Esophagus muscularis mucosa (tissue), 4 donors: ENCODE measurements at places on chromosomes 5 and 9. TPM values are rescaled to one million over a fixed set of nuclear protein-coding genes. Genes with fewer than 3 reads are reported as not detected.

The ERP44 gene
- 13.3 TPM for total RNA-seq

The OTULINL gene
- 5.8 TPM for total RNA-seq

The ZFP2 gene
- 2.3 TPM for total RNA-seq

The PRRT1B gene
- total RNA-seq = 0.19 TPM

The PCSK5 gene
- 22.8 TPM for total RNA-seq

The CRHBP gene
- total RNA-seq = 0.52 TPM

The DNAI1 gene
- not detected for total RNA-seq

The SH3RF2 gene
- 2.1 TPM for total RNA-seq

The FBP1 gene
- 4.6 TPM for total RNA-seq

The AJM1 gene
- total RNA-seq = 11.6 TPM

The IFNA21 gene
- not detected for total RNA-seq

The LHX2 gene
- total RNA-seq = not detected

The SARDH gene
- 2.9 TPM for total RNA-seq

The PFN3 gene
- total RNA-seq = not detected

The BHMT2 gene
- total RNA-seq = 58.6 TPM

The CSF2 gene
- total RNA-seq = not detected

The CENPH gene
- 2.2 TPM for total RNA-seq
